ENCODE measurements at places on chromosomes 5 and 9.

DNA sequence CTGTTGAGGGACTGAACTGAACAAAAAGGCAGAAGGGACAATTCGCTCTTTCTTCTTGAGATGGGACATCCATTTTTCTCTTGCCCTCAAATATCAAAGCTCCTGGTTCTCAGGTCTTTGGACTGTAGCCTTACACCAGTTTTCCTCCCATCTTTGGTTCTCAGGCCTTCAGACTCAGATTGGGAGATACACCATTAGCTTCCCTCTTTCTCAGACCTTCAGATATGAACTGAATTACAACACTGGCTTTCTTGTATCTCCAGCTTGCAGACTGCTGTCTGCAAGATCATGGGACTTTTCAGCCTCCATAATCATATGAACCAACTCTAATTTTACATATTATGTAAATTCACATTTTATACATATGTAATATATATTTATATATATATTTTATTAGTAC lies 12.6 kb upstream of the CCNG1 start:
- DNase-seq, result no peak

DNA sequence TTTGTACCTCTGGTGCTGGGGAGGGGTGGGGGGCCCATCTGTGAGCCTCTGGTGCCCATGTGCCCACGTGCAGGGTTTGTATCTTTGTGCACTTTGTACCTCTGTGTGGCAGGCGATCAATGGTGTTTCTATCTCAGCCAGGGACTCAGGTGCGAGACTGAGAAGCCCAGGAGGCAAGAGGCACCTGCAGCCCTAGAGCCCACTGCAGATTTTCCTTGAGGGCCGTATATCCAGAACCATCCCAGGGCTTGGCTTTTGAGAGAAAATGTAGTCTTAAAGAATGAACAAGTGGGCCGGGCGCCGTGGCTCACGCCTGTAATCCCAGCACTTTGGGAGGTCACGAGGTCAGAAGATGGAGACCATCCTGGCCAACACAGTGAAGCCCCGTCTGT lies 52.2 kb upstream of the KCNMB1 start:
- no peak for DNase-seq

DNA sequence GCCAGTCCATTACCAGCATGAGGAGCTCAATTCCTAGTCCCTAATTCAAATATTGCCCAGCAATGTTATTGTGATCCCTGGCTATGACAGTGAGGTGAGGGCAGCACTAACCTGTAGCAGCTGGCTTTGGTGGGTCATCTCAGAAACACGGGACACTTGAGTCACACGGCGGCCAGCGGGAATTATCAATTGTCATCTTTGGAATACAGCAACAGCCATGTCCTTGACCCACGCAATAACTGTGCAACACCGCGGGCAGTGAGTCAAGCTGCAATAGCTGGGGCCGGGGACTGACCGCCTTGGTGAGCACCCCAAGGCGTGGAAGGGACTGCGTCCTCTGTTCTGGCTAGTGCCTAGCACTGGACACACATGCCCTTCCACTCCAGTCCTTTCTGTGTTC lies 62.5 kb upstream of the ALDH1B1 start:
- DNase-seq, result no peak

- DNase-seq, result no peak
Observed at GRCh38 chr5:96565582-96566265, 96.5 kb upstream of the CAST start.

DNA sequence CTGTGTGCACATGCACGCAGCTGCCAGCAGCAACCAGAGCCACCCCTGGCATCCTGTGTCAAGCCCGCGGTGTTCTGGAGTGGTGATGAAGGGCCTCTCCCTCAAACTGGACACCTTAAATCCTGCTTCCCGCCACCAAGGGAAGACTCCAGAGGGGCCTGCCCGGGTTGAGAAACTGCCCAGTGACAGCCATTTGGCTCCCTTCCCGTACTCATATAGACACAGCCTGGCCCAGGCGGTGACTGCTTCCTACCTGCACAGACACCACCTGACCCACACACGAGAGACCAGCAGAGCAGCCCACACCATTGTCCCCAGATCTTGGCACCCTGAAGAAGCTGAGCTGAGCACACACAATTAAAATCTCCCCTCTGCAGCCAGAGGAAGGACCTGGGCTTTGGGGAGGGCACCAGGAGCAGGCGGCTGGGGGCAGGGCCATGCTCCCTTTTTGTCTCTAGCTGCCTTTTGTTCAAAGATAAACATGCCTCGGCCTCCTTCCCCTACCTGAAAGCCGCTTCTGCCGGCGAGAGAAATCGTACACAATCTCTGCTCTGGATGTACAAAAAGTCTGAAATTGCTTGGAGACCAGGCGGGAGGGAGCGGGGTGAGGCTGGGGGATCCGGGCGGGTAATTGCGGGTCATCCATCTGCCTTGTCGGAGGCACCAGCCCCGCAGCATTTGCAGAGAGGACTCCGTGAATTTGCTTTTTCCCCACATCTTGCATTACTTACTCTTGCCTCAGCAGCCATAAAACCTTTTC lies 78.4 kb downstream of the TSPAN17 start:
- DNase-seq, result no peak

DNA sequence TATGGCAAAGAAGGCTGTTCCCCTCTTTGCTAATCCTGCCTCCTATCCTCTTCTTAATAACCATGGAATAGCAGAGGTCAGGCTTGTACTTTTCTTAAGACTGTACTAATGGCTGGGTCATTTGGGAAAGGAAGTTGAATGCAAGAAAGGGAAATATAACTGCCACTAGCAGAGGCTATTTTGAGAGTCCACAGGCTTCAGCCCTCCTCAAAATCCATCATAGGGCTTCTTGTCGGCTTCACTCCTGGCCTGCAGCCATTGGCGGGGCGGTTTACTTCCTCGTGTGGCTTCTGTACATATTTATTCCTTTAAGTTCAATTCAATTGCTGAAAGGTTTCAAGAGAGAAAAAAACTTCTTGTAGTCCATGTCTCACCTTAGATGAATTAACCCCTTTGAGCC lies 2.8 kb upstream of the PARP8 start:
- no peak for DNase-seq

DNA sequence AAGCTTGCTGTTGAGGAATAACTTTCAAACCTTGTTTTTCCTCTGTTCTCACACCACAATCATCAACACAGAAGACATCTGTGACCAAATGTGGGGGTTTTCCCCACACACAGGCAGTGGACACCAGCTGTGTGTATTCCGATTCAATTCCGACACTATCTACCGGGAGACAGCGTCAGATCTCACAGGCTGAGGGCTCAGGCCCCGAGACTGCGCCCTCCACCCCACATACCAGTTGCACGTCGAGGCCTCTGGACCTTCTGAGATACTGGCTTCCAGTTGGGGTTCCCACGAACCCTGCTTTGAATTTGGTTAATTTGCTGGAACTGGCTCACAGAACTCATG lies 41.3 kb downstream of the STK10 start:
- DNase-seq, result no peak

DNA sequence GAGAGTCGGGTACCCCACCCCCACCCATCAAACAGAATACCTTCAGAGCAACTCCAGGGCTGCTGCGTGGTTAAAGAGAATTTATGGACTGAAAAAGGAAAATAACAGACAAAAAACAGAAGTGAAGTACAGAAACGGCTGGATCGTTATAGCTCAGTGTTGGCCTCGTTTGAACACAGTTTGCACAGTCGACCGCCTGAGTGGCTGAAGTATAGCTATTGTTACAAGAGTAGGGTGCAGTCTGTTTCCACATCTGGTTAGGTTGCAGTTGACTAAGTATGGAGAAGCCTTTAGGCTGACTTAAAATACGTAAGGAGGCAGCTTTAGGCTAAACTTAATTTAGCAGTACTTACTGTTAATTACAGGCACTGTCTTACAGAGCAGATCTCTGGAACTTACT lies 121.2 kb downstream of the GCNT1 start:
- DNase-seq, result no peak

DNA sequence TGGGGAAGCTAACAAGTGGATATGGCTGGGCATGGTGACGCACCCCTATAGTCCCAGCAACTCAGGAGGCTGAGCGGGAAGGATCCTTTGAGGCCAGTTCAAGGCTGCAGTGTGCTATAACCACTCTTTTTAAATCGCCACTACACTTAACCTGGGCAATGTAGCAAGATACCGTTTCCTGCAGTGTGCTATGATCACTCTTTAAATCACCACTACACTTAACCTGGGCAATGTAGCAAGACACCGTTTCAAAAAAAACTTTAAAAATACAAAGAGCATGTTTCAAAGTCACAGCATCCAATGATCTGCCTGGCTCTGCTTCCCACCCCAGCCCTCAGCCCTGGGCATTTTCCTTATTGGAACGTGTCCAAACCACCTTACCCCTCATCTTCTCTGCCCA lies 14.5 kb downstream of the GRHPR start:
- no peak for DNase-seq

- DNase-seq, result no peak
Observed at GRCh38 chr9:14136646-14137370, 177.1 kb downstream of the NFIB start.

Data from stimulated activated CD8-positive, alpha-beta memory T cell treated with anti-CD3 and anti-CD28 coated beads, Interleukin-15, amount 100 ng/mL, for 24 hours (primary cell).